ENCODE measurements at places on chromosomes 2 and 18. TPM values are rescaled to one million over a fixed set of nuclear protein-coding genes. Genes with fewer than 3 reads are reported as not detected.

Gene ZNF804A
- total RNA-seq, result 15.6 TPM

GRCh38 chr2:10777111-10777841, 35.3 kb downstream of the PDIA6 start:
- DNase-seq, result no peak

DNA sequence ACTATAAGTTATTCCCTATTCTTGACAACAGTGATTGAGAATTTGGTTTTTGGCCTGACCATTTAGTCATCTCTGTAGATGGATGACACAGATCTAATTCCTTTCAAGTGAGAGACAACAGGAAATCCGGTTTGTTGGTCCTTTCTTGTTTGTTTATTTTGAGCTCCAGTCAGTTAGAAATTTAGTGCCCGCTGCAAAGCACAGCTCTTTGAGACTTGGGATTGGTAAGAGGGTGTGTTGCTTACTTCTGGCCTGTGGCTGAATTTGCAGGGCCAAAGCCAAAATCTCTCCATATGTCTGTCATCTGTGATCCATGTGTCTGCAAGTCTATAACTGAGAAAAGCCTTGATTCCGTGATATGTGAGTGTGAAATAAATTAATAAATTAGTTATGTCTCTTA, 74.3 kb downstream of the BIN1 start:
- no peak for DNase-seq

Gene SERPINB4
- total RNA-seq, result not detected

DNA sequence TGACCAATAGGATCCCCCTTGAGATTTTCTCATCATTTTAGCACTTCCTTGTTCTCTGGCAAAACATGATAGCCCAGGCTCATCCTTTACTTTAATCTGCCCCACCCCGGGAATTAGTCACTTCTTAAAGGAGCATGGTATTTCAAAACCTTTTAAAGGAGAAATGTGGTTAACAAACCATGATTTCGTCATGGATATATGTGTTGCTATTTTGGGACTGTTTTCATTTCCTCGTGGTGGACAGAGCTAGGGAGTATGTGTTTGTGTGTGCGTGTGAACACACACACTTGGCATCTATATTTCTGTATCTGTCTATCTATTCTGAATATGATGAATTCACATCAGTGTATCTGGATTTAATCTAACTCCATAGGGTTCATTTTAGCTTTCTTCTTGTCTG, 128.1 kb downstream of the BIRC6 start:
- no peak for DNase-seq

Gene ABHD1
- 0.31 TPM for total RNA-seq

DNA sequence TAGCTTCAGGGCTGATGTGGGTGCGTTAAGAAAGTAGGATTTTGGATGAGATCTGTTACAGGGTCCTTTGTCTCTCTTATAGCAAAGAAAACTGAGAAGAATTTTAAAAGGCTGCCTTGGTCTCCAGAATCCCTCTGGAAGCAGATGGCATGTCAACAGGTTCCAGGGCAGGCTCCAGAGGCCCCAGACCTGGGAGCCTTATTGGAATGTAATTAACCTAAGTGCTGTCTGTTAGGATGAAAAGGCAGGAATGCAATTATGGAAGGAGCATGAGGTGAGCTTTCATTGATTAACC, 97.2 kb upstream of the PKDCC start:
- no peak for DNase-seq

Data from occipital lobe (tissue), 3 donors.